ENCODE measurements at places on chromosomes 11 and 22.

- DNase-seq: no peak
Observed at GRCh38 chr11:101030015-101030414, 99.6 kb downstream of the PGR start.

DNA sequence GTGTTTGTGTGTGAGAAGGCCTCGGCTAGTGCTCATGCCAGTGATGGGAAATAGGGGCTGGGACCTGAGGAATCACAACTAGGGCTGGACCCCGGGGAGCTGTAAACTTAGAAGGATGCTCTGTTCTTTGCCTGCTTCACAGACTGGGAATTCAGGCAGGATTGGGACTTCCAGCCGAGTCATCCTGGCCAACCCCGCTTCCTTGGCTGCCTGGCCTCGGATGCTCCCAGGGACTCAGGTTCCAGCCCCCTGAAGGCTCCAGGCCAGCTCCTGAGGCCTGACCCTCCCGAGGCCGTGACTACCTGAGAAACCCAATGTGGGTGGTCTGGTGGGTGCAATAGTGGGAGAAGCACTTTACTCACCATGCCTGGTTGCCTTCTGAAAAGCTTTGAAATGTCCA lies 44.7 kb downstream of the IRAG1 start:
- DNase-seq: peak; percentile 50

DNA sequence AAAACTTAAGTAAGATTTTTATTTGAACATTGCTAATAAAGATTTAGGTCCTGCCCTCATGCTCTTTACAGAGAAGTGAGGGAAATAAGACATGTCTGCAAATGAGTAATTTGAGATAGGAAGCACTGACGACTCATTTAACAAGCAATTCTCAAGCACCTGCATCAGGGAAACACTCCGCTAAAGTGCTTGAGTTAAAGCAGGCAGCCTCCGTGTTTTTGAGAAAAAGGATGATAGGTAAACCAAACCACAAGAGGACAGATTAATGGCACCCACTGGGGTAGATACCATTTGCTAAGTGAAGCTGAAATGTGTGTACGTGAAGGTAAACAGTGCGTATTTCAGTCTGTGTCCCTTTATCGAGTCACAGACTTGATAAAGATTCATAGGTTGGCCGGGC lies 184.6 kb upstream of the CARD18 start:
- no peak for DNase-seq

GRCh38 chr22:32206774-32207758 lies 2.2 kb upstream of the RFPL2 start:
- no peak for DNase-seq

GRCh38 chr11:33375688-33376311 lies 118.6 kb downstream of the HIPK3 start:
- no peak for DNase-seq

DNA sequence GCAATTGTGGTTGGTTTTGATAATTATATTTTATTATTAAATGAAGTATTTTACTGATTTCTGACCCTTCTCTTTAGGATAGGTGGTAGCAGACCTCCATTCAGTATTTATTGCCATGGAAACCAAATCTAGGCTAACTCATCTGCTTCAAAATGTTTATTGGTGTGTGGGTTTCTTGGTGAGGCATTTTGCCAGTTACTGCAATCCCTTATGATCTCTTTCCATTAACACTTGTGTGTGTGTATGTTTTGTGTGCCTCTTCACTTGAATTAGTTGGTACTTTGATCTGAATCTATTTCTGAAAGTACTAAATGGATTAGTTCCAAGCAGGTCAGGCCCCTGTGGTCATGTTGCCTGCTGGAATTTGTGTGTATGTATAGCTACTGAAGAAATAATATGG lies 184.4 kb upstream of the C11orf87 start:
- no peak for DNase-seq

GRCh38 chr22:42719133-42719532 lies 1.5 kb downstream of the A4GALT start:
- DNase-seq: no peak

- DNase-seq: no peak
Observed at GRCh38 chr22:23268877-23269276, 88.6 kb downstream of the BCR start.

- peak; percentile 59 for DNase-seq
Observed at GRCh38 chr11:3155691-3156258, 9.3 kb downstream of the OSBPL5 start.

- no peak for DNase-seq
Observed at GRCh38 chr11:100563541-100564280, 123.4 kb upstream of the ARHGAP42 start.

DNA sequence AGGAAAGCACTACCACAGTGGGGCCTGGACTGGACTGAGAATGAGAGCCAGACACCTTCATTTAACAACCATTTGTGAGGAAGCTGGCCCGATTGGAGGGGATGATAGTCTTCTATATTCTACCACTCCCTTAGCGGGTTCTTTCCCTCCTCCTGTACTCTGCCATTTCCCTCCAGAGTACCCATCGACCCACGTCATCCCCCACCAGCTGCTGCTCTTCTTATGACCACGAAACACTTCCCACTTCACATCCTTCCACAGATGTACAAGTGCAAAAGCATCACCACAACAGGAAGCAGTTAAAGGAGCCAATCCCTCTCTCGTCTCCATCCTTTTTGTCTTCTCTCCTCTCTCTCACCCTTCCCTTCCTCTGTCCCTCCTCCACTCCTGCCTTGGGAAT lies 18.0 kb upstream of the UBASH3B start:
- no peak for DNase-seq

GRCh38 chr11:130219148-130219547 lies 59.6 kb downstream of the ST14 start:
- DNase-seq: no peak

DNA sequence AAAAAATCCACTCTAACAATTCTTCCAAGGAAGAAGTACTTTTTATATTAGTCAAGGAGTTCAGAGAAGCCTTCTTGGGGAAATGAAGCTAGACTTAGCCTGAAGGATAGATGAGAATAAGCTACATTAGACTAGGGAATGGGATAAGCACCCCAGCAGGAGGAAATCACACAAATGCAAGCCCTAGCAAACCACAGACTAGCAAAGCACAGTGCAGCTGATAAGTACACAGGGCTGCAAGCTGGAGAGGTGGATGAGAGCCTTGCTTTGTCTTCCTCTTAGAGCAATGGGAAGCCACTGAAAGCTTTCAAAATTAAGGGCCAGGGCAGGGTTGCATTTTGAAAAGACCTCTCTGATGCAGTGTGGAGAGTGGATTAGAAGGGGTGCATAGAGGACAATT lies 946.2 kb downstream of the LRRC4C start:
- no peak for DNase-seq
